ENCODE measurements at places on chromosomes 1 and 21.

DNA sequence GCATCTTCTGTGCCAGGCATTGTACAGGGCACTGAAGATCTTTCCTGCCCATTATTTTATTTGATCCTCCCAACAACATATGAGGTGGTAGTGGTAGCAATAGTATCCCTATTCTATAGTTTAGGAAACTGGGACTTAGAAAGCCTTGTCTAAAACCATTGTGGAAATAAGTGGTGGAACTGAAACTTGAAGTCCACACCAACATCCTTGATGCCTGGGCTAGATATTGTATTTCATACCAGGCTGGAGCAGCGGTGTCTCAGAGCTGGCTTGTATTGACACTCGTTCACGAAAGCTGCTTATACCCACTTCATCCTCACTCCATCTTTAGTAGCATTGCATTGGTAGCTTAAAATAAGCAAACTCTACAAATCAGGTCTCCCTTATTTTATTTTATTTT is 9.7 kb upstream of the CTSS start:
- DNase-seq = no peak

DNA sequence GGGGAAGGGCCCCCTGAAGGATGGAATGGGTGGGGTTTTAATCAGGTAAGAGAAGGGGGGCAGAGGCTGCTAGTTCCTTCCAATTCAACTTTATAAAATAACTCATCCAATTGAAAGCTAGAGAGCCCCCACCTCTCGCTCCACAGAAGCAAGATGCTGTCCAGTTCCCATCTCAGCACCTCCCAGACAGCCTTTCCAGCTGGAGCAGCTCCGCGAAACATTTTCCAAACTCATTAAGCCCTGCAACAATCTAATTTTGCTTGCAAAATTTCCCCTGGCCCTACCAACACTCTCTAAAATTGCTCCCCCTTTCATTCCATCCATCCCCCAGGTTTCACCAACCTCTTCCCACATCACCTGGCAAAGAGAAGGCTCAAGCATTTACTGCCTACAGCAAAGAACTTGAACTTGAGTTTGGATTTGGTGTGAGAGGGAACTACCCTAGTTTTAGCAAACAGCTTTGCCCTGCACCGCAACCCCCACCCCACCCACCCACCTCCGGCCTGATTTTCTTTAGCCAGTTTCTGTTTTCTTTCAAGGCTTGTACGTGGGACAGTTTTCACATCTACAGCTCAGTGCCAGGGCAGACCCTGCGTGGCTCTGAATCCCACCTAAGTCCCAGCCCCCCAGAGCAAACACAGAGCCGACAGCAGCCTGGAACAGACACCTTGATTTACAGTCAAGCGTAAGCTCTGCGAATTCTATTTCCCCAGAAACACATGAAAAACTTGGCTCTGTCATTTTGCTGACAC is 46.7 kb downstream of the SYF2 start:
- no peak for DNase-seq

DNA sequence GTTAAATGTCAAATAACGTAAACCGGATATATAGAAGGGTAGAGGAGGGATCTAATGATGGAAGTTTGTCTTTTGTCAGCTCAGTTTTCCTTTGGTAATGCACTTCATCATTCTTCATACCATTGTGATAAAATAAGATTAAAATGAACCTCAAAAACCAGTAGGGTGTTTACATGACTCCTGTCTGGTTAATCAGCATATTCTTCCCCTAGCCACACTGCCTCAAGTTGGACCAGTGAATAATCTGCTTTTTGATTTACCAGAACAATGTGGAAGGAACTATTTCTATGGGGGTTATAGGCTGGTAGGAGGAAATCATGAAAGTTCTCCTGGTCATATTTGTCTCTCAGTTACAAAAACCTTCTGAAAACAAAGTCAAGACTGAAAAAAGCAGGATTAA is 634.7 kb downstream of the NCAM2 start:
- no peak for DNase-seq

DNA sequence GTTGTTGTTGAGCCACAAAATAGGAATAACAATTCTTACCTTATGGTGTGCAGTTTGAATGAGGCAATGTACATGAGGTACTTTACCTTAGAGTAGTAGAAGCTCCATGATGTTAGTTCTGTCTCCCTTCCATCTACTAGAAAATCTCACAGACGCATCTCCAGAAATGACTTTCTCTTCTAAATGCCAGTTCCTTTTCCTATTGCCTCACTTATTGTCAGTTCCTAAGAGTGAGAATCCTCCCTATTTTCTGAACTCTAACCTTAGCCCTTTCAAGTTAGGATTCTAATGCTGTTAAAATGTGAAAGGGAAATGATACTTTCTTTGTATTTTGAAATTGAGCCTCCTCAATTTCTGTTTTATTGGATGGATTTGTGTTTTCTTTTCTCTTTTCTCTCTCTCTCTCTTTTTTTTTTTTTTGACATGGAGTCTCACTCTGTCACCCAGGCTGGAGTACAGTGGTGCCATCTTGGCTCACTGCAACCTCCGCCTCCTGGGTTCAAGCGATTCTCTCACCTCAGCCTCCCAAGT is 18.6 kb upstream of the MAPKAPK2 start:
- DNase-seq = no peak

DNA sequence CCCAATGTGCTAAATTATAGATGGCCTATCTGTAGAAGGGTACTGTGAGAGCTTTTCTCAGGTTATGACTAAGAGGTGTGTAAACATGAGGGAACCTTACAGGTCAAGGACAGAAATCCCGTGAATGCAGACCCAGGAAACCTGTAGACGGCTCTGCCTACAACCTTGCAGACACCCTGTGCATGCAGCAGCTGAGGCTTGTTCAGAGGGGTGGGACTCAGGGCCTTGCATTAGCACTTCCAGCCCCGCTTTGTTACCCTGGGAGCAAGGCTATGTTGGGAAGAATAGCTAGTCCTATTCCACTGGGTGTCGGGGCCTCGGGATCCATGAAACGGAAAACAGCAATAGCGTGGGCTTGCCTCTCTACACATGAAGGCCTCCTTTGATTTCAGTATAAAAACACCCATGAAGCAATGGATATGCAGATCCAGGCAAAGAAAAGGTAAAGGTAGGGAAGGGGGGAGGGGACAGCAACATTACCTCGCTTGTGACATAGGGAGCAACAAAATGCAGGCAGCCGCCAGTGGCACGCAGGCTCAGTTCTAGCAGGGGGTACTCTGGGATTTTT is 9.5 kb upstream of the NDUFS5 start:
- DNase-seq = no peak

GRCh38 chr1:4976859-4977440 is 322.5 kb downstream of the AJAP1 start:
- DNase-seq = no peak

DNA sequence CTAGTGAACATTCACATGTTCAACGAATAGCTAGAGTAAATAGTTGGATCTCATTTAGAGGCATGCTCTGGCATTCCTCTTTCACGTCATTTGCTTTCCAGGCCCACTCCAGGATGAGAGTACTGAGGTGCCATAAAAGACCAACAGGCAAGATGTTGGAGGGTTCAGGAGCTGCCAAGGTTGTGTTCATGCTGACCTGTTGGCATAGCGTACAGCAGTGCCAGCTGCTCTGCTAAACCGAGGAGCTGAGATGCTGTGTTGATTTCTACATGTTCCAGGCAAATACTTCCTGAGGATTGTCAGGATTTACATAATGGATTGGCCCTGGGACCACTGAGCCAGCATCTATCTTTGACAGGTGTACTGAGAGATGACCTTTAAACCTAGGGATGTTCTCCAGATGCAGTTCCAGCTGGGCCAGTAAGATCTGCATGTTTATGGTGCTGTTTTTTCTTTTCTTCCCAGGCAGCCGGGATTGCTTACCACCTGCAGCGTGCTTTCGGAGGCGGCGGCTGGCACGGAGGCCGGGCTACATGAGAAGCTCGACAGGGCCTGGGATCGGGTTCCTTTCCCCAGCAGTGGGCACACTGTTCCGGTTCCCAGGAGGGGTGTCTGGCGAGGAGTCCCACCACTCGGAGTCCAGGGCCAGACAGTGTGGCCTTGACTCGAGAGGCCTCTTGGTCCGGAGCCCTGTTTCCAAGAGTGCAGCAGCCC is 66.9 kb downstream of the DISC1 start:
- no peak for DNase-seq

GRCh38 chr1:187009320-187009719 is 180.6 kb downstream of the PLA2G4A start:
- no peak for DNase-seq

DNA sequence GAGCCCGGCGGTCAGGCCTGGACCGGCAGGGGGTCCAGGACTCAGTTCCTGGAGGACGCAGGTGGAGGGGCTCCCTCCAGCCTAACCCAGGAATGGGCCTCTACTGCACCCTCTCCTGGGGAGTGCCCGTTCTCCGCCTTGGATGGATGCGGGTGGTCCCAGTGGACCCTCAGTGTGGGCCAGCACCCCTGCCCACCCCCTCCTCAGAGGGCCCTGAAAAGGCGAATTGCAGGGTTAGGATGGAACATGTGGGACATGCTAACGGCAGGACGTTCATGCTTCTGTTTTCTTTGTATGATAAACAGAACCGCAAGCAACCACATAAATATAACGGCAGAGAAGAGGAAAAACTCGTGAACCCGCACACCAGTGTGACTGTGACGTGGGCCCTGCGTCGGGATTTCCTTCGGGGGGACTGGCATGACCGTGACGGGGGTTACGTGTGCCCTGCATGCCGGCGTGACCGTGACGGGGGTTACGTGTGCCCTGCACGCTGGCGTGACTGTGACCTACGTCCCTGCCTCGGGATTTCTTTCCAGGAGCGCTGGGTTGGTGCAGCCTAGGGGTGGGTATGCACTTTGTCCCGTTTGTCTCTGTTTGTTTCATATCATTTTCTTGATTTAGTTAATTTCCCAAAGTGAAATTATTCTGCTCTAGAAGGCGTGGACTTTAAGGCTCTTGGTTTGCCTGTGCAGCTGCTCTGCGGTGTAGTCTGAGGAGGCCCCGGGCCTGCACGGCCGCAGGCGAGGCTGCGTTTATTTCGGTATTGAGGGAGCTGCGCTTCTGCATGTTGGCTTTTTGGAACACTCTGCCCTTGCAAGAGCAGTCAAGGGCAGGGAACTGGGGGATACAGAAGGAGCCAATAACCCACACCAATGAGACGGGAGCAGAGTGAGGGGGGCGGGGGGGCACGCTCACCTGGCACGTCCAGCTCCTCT is 3.1 kb downstream of the FTCD start:
- no peak for DNase-seq

All from stimulated activated CD8-positive, alpha-beta memory T cell treated with anti-CD3 and anti-CD28 coated beads, Interleukin-12 subunit alpha, Interleukin-12 subunit beta, amount 100 ng/mL, for 1 hour (primary cell).